ENCODE measurements at places on chromosomes 7 and 10. TPM values are rescaled to one million over a fixed set of nuclear protein-coding genes. Genes with fewer than 3 reads are reported as not detected.

DNA sequence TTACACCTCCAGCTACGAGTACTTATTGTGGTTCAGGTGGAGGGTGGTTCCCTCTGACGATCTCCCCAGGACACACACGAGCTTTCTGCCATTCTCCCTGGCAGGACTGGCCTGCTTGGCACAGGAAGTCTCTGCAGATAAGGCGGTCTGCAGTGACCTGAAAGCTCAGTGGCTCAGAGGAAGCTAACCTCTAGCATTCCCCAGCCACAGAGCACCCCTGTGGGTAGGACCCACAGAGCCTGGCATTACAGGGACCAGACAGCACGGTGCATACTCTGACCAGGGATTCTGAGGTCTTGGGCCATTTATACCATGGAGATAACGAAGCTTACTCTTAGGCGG, 1.9 kb upstream of the GPR146 start:
- no peak for DNase-seq

DNA sequence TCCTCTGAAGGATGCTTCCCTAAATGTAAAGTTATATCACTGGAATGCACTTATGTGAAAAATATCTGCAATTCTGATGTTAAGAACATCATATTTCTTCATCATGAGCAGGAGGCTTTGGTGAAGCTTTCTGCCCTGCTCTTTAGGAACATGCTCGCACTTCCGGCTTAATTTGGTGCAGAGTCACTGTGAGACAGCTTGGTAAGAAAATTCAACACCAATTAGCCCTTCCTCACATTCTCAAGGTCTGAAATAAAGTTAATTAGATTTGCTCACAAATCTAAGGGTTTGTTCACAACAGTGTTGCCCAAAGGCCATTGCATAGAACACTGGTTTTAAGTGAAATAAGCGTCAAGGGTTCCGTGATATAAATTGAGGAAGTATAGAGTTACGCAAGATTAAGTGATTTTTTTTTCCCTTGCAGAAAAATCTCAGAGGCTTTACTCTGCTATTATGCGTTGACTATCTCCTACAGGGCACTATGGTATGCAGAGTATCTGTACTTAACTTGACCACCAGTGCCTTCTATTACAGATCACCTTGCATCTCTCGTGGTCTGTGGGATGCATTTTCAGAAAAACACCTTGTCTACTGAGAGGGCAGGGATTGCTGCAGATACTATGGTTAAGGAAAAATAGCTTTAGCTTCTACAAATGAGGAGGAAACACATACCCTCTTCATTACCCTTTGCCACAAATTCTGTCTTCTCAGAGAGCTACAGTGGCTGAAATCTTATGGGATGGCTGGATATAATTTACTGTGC, 953.9 kb downstream of the TYW1 start:
- DNase-seq, result no peak

GRCh38 chr7:28725045-28725642, 233.0 kb downstream of the TRIL start:
- DNase-seq, result no peak

- no peak for DNase-seq
Measured at GRCh38 chr10:13425397-13425796, 77.3 kb upstream of the SEPHS1 start.

DNA sequence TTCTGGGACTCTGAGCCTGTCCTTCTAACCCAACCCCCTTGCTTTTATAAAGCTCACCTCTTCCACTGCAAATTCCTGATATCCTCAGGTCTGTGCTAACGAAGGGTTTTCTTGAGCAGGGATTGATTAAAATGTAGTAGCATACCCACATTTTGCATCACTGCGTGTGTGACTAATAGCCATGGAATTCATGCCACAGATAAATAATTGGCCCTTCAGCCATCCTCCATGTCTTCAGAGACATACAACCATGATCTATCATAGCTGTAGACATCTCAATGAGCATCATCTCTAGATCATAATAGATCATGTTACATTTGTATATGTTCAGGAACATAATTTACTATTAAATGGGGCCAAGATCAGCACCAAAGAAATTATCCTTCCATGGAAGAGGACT, 990.3 kb downstream of the KCNMA1 start:
- DNase-seq, result no peak

DNA sequence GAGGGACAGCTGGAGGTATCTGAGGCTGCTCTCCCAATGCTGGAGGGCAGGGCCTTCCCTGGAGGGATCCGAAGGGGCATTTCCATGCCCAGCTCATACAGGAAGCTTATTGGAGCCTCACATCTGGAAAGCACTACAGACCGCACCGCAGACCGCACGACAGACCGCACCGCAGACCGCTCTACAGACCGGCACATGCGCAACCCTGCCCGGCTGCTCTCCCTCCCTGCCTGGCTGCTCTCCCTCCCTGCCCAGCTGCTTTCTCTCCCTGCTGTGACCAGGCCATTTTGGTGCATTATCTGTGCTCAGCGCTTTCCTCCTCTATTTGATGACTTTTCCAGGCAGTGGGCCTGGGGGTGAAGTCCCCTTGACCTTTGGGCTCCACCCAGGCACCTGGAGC, 39.6 kb upstream of the EN2 start:
- no peak for DNase-seq

GRCh38 chr10:58608351-58608750, 95.7 kb downstream of the BICC1 start:
- no peak for DNase-seq

- peak; percentile 89 for DNase-seq
Measured at GRCh38 chr10:80460399-80461207, 6.5 kb downstream of the TSPAN14 start.

DNA sequence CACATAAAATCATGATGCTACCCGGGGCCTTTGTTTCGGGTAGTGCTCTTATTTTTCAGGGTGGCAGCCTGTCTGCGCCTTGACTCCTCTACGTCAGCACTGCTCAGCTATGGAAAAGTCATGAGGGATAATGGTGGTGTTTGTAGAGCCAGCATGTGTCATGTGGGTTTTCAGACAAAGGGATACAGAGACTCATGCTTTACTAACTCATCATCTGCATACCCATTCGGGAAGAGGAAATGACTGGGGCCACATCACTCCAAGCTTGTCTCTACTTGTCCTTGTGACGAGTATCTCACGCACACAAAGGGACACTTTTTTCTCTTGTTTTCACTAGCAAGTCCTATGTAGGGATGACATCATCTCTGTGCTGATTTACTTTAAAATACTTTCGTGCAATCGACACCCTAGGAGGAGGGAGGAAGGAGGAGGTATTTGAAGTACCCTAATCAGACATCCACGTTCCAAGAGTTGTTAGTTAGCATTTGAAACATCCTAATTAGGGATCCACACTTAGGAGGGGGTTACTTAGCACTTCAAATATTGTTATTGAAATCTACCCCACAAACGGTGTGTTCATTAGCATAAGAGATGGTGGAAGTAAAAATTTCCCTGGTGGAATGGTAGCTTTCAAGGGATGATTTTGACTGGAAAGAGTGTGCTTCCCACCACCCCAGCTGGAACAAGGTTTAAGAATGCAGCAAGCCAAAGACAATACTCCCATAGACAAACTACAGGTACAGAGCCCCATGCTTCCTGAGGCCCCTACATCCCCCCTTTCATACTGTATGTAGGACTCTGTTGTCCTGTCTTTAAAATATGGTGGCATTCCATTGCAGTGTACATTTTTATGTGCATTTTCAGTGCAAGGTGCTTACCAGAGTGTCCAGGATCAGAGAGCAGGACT, 52.0 kb downstream of the THNSL1 start:
- DNase-seq, result peak; percentile 100

DNA sequence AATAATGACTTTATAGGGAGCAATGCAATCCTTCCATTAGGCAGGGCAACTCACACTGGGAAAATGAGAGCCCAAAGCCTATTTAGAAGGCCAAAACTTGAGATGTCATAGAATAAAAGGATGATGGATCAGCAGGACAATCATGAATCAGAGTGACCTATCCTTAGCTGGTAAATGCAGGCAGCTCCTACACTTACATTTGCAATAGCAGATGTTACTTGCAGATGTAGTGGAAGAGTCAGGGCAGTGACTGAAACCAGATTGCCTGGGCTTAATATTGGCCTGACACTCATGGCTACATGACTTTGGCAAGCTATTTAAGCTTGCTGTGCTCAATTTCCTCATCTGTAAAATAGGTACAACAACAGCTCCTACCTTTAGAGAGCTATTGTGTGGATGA, 98.7 kb downstream of the PRTFDC1 start:
- DNase-seq, result no peak

DNA sequence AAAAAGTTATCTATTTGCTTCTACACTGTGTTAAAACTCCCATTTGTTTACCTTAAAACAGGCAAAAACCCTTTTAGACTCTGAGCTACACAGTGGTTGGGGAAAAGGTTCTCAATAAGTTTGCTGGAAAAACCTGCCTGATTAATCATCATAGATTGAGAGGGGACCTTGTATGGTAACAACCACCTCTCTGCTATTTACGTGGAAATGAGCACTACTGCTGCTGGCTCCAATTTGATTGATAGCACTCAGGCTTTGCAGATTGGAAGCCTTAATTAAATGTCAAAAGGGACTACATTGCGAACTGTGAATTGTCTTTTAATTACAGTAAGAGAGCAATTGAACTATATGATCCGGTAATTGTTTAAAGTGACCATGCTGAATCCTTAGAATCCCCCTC, 119.0 kb upstream of the IMMP2L start:
- DNase-seq, result no peak

DNA sequence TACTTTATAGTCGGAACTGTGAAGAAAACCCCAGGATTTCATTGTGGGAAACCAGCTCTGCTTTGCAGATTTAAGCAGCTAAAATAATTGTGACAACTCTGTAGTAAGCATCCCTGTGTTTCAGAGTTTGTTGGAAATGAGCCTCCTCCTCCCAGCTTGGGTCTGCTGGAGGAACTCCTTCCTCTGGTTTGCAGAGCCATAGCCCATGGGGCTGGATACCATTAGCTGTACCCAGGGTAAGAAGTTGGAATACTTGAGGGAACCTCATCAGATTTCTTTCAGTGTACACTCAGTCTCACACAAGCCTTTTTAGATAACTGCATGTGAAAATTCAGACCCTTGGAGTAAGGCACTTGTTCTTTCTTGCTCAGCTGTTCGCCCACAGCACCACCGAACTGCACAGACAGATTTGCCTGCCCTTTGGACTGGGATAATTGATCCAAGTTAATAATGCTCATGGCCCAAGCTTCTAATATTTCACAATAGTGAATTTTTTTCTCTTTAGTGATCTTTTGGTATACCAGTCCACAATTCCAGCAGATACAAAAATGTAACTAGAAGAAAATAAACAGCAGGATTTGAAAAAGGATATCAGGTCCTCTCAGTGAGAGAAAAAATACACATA, 467.4 kb upstream of the FZD8 start:
- no peak for DNase-seq

POU6F2 gene
- not detected for polyA plus RNA-seq

TRIM74 gene
- 0.04 TPM for polyA plus RNA-seq

Data from foreskin keratinocyte (primary cell).